Colonic mucosa (tissue), 4 donors: ENCODE measurements at places on chromosomes 5 and 9.

DNA sequence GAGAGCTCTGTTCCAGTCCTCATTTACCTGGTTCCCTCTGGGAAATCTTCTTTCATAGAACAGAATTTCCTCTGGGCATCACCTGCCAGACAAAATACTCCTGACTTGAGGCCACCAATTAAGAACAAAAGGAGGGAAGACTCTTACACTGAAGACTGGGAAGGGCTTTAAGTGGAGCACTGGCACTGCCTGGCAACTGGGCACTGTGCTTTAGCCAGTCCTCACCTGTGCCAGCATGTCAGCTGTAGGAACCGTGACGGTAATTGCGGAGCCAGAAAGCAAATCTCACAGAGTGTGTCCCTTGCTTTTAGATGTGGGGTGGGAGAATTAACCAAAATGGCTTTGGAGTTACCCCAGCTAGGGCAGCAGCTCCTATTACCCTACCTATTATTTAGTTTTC is 40.6 kb downstream of the FAM219A start:
- no peak for DNase-seq

GRCh38 chr5:56148453-56148971 is 84.6 kb downstream of the ANKRD55 start:
- DNase-seq, result no peak

- no peak for DNase-seq
These were observed 777.0 kb upstream of the WWC1 start for GRCh38 chr5:167514461-167514860.

DNA sequence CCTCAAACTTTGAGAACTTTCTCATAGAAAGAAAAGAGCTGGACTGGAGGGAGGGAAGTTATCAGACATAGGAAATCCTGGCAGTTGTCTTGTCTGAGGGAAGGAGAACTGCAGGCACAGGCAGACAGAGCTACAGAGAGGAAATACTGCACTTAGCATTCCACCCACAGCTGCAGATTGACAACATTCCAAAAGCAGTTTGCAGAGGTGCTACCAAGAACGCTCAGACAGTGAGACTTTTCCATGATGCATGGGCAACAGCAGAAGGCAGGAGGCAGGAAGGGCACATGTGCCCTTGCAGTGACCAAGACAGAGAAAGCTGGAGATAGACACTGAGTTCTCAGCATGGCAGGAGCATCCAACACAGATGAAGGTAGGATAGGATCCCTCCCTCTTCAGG is 327.5 kb upstream of the ZNF462 start:
- DNase-seq, result no peak
